ENCODE measurements at places on chromosomes 5 and 9.

- DNase-seq: no peak
Observed at GRCh38 chr9:124793015-124793541, 16.1 kb downstream of the OLFML2A start.

DNA sequence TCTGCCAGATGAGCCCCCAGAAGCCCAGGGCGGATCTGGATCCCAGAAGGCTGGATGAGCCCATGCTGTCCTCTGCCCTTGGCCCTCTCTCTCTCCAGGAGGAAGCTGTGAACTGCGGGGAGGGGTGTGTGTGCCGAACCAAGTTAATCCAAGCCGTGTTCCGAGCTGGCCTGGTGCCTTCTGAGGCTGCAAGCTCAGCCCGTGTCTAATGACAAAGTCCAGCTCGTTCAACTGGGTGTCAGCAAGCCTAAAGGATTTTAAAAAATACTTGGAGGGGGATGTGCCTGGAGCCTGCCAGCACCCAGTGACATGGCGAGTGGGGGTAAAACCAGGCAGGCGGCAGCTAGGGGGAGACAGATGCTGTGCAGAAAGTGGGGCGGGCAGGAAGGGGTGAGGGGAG, 8.0 kb downstream of the STC2 start:
- no peak for DNase-seq

DNA sequence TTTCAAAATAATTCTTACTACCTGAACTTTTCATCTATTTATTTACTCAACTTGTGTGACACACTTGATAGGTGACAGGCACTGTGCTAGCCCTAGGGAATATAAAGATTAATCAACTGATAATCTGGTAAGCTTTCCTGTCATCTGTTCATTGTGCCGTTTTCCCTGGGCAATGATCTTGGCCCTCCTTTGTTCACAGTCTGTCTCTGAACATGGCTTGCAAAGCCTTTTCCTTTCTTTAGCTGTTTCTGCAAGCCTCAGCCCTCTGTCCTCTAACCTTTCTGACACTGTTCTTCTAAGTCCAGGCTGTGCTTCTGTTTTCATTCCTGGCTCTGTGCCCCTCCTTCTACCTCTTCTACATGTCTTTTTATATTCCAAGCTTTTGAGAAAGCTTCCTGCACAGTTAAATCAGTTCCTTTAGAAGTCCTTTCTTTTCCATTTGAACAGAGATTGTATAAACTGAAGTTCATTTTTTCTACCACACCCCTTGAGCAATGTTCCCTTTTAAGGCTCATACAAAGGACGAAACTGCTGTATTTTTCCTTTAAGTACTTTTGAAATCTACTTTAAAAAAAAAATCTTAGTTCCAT, 803.0 kb upstream of the ZNF608 start:
- DNase-seq: no peak

DNA sequence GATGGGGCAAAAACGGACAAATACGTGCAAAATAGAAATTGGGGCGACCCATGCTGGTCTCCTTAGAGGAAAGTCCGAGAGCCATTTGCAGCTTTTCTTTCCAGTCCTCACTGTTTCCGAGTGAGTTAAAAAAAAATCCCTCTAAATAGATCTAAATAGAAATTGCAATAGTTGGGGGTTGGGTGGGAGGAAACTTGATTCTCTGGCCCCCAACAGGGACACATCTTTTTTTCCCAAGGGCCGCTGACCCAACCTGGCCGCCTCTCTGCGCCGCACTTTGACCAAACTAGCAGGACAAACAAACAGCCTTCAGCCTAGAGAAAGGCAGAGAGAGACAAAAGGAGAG, 2.8 kb upstream of the NKX2-5 start:
- no peak for DNase-seq

GRCh38 chr9:123835821-123836220, 94.1 kb downstream of the DENND1A start:
- DNase-seq: no peak

DNA sequence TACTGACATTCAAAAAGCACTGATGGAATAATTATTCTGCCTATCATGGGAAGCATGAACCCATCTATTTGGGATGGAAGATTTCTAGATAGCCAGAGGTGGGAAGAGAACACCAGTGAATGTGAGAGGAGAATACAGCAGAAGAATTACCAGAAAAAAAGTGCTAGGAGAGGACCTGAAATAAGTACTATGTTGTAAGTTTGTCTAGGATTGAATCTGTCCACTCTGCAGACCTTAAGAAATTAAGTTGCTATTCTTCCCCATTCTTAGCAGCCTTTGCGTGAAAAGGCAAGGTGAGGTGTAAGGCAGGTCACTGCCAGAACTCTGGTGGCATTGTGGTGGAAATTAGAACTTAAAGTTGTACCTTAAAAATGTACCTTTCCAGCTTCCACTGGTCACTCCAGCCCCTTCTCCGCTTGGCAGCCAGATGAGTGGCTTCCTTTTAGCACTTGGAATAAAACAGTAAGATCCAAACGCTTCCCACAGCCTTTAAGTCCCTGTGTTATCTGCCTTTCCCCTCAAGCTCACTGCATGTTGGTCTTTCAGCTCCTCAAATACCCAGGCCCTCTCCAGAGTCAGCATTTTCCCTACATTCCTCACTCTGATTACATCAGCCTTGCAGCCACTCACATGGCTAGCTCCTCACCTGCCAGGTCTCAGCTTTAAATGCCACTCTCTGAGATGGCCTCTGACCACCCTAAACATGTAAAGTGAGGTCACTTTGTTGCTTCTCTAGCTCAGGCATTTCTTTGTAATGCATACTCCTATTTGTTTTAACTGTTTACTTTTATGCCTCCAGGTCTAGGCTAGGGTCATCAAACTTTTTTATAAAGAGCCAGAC, 253.0 kb downstream of the EPB41L4A start:
- no peak for DNase-seq

DNA sequence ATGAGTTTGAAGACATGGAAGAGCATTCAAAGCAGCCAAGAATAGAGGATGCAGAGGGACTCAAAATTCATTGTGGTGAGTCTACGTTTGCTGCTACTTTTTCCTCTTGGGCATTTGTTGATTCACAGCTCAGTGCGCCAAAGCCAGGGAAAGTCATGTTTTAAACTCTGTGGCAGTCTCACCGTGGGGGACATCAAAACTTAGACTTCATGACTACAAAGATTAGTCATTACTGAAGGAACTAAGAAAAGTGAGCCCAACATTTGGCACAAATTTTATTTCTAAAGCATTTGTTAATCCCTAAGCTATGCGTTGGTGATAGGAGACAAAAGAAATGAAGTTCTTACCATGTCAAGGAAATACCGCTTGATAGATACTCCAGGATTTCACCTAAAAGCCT, 73.7 kb upstream of the MTAP start:
- no peak for DNase-seq

DNA sequence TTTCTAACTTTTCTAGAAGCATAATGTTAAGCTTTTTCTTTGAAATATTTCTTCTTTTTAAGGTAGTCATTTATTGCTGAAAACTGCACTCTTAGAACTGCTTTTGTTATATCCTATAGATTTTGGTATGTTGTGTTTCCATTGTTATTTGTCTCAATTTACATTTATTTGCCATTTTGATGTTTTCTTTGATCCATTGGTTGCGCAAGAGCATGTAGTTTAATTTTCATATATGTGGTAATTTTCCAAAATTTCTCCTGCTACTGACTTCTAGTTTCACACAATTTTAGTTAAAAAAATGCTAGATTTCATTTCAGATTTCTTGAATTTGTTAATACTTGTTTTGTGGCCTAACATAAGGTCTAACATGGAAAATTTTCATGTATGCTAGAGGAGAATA, 1029.3 kb upstream of the TYRP1 start:
- DNase-seq: no peak

- DNase-seq: no peak
Observed at GRCh38 chr5:56981548-56982315, 29.8 kb upstream of the MIER3 start.

- no peak for DNase-seq
Observed at GRCh38 chr9:76619197-76619596, 145.0 kb upstream of the PCA3 start.

DNA sequence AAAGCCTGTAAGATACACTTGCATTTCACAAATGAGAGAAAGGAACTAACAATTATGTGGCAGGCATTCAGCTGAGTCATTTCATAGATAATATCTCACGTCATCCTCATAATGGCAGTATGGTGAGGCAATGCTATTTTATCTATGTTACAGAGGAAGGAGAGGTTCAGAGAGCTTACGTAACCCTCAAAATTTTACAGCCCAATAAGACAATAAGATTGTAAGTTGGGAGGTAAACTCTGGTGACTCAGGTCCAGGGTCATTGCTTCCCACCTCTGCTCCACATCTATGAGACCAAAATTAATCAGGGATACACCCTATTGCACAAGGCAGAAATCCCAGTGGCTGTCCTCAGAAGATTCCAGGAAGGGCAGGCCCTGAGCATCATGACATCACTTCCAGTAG, 309.7 kb downstream of the NSG2 start:
- no peak for DNase-seq

DNA sequence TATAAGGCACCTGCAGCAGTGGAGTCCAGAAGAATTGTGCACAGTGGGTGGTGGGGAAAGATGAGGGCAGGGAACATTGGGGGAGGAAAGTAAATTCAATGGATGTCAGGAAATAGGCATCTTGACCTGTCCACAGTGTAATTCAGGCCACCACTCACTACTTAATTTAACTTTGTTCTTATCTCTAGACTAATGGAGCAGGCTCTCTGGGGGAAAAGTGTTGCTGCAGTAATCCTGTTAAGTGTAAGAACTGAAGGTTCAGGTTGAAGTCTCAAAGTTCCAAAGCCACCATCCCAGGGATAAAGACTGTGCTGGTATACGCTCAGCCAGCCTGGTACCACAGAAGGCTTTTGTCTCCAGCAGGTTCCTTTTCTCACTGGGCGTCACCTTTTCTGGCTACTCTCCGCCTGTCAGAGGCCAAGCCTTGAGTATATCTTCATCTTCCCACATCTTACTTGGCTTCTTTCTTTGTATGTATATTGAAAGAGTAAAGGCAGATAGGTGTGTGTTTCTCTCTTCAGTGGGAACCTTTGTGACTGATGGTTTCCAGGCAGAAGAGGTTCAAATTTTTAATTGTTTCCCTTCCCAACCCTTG, 150.9 kb upstream of the DMRT1 start:
- DNase-seq: no peak

DNA sequence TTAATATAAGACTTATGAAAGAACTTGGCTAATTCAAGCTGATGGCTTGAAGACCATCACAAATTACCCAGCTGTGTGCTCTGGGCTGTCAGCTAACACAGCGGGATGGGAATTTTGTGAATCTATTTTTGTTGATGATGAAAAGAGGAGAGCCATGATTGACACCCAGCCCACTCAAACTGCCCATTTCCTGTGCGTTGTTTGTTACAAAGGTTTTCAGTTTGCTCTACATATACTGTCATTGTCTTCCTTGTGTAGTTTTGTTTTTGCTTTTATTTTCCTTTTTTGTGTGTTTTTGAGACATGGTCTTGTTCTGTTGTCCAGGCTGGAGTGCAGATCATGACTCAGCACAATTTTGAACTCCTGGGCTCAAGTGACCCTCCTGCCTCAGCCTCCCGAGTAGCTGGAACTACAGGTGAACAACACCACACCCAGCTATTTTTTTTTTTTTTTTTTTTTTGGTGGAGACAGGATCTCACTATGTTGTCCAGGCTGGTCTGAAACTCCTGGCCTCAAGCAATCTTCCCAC, 400.3 kb downstream of the ICE1 start:
- DNase-seq: no peak

DNA sequence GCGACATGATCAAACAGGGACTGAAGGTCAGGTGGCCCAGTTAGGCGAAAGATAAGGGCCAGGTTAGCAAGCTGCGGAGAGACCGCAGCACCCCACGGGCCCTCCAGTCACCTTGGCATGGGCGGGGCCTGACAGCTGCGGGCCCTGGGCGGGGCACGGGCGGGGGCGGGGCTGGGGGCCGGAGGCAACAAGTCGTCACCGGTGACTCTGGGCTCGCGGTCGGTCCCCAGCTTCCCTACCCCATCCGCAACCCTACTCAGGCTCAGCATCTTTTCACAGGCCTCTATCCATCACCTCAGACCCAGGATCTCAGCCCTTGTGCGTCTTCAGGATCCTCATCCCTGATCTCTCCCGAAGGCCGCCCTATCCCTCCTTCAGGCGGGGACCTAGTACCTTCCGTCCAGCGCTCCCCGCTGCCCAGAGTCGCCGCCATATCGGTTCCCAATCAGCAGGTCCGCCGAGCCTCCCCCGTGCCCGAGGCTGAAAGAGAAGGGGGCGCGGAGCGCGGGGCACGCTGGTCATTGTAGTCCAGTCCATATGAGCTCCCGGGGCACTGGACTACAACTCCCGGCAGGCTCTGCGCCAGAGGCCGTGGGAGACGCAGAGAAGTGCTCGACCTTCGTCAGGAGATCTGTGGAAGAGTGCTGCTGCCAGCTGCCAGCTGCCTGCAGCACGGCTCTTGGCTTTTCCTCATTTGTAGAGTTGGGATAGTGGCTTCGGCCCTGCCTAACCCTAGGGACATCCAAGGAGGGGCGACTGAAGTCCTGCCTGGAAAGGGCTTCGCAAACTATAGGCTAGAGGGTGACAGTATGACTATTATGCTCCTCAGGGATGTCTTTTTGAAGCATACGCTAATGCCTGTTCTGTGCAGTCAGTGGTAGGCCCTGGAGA, at the start of gene DNAJC18:
Gene DNAJC18, minus strand, starts transcription at position 513 of the 891 bp plus-strand sequence. Its CDS starts 80 bp downstream, at position 433.
- DNase-seq: peak; percentile 80

GRCh38 chr9:87751423-87751822, 25.5 kb downstream of the CTSL start:
- no peak for DNase-seq

- DNase-seq: no peak
Observed at GRCh38 chr5:27144456-27144855, 106.1 kb upstream of the CDH9 start.

DNA sequence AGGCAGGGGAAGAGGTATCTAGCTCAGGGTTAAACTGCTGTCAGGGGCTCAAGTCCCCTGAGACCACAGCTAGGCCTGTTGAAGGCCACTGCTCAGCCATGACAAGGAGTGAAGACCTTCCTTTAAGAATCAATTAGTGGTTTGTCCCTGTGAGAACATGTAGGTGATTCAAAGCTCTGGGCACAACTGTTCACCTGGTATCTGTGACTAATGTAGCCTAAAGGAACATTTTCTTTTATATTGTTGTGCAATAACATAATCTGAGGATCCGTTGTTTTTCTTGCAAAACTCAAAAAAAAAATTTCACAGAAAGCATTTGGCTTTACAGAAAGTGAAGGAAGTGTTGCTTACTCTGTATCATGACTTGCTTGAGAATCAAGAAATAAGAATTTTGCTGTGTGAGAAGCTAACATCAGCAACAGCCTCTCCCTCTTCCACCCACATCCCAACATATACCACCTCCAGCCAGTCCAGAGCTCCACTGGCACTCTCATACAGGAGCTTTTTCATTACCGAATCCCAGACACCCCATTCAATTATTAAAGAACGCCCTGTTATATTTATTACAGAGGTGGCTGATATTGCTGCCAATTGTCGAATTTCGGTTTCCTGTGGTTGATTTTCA, 807.0 kb downstream of the TLE4 start:
- DNase-seq: no peak
